ENCODE measurements at places on chromosomes 12 and 14.
A peak's percentile ranks its signal among the peaks of the same experiment; 100 is the strongest.

DNA sequence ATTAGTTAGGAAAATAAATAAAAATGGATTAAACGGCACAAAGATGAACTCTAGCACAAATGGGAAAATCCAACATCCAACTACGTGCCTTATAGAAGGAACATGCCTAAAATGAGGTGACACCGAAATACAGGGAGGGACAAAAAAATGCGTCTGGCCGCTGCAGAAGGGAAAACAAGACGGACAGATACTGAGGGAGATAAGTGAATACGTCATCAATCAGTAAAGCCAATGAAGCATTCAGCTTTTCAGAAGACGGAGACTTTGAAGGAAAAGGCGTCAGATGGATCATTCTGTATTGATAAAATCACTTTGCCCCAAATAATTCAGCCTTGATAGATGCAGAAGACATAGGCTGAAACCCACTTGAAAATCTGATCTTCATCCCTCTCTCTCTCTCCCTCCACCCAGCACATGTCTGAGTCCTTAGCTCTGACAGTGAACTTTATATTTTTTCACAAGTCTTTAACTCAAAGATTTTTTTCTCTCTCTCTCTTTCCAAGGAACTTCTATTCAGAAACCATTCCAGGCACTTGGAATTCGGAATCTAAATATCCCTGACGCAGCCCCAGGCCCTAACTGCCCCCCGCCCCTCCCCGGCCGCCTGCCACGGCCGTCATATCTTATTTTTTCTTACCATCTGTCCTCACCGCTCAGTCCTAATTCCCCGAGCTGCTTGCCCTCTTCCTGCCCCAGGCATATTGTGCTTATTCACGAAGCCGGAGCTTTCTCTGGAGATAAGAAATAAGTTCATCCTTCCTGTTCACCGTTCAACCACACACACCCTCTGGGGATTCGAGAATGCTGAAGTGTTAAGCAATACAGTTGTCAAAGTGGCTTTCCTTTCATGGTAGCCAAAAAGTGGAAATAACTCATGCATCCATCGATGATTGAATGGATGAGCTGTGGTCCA lies 35.5 kb upstream of the RFLNA start:
- no peak for DNase-seq

GRCh38 chr14:95577067-95577800 lies 42.4 kb downstream of the GLRX5 start:
- DNase-seq = no peak

GRCh38 chr14:64945431-64946178 lies 3.1 kb upstream of the GPX2 start:
- no peak for DNase-seq

GRCh38 chr12:42716491-42716891 lies 126.9 kb upstream of the PRICKLE1 start:
- no peak for DNase-seq

GRCh38 chr12:70849265-70849960 lies 71.1 kb downstream of the PTPRR start:
- DNase-seq = no peak

DNA sequence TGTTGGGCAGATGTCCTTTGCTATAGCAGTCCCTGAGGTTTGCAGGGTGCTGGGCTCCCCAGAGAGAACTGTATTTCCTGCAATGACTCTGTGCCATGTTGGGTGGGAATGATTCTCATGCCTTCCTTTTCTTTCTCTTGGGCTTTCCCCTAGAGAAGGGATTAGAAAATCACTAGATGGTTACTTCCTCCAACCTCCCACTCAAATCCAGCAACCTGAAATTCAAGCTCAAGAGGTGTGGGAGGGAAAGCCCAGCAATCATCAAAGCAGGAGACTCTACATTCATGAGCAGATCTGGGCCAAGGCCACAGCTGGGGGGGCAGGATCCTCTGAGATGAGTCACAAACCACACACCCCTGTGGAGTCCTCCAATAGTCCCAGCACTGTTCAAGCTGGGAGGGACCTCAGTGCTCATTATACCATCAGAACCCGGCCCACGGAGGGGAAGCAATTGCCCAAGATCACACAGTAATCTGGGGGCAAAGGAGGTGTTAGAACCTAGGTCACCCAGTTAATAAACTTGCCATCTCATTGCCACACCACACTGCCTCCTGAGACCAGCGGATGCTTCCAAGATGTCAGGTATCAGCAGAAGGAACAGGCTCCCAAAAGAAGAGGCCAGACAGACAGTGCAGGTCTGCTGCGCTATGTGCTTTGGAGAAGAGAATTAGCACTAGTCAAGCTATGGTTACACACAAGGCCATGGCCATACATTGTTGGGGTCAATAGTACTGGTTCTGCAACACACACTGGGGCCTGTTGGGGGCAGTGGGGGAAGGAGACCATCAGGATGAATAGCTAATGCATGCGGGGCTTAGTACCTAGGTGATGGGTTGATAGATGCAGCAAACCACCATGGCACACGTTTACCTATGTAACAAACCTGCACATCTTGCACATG lies 65.7 kb downstream of the TTC9 start:
- DNase-seq = no peak

- DNase-seq = no peak
Observed at GRCh38 chr12:94769047-94769420, 118.7 kb upstream of the TMCC3 start.

- no peak for DNase-seq
Observed at GRCh38 chr12:92771001-92771400, 68.2 kb downstream of the PLEKHG7 start.

GRCh38 chr12:38825006-38825405 lies 80.4 kb downstream of the CPNE8 start:
- no peak for DNase-seq

DNA sequence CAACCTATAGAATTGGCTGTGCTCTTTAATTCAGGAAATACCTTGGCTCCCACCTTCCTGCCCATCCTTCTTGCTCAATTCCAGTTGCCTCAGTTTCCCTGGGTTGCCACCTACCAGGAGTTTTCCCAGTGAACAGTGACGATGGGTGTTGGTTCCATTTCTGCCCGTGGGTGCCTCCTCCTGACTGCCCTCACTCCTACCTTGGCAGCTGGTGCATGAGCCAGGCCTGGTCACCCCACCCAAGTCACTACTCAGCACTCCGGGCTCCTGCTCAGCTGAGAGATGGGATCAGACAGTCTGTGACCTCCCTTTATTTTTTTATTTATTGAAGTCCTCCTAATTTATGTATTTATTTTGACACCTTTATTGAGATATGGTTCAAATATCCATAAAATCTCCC lies 31.0 kb upstream of the PTGR2 start:
- no peak for DNase-seq

DNA sequence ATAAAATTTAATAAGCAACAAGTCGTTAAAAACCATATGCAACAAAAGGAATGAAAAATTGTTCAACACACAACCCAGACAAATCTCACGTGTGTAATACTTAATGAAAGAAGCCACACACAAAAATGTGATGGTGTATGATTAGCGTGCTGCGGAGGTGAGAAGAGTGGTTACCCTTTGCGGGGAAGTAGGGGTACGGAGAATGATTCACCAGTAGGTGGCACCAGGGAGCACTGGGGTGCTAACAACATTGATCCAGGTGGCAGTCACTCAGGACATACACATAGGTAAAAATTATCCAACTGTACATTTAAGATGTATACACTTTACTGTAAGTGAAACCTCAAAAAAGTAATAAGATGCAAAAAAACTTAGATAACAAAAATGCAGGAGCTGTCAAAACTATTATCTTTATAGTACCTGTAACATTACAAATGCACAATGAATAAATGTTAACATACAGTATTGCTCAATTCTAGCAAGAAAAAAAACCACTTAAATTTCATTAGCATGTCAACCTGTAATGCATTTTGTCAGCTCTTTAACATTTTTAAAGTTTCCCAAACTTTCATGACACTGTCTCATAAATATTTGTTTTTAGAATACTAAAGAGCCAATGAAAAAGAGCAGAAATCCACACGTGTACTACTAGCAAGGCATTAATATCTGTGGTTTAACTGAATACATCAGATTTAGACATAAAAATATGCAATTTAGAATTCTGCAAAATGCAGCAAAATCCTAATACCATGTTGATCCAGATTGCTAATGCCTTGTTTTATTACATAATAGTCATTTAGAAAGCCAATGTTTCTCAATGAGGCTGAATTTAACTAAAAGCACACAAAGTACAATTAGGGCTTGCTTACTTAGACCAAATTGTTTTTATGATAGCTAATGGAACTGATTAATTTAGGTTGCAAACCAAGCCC lies 46.7 kb downstream of the TMCC3 start:
- DNase-seq = peak; percentile 23

- no peak for DNase-seq
Observed at GRCh38 chr12:76563061-76563460, 3.5 kb upstream of the OSBPL8 start.

DNA sequence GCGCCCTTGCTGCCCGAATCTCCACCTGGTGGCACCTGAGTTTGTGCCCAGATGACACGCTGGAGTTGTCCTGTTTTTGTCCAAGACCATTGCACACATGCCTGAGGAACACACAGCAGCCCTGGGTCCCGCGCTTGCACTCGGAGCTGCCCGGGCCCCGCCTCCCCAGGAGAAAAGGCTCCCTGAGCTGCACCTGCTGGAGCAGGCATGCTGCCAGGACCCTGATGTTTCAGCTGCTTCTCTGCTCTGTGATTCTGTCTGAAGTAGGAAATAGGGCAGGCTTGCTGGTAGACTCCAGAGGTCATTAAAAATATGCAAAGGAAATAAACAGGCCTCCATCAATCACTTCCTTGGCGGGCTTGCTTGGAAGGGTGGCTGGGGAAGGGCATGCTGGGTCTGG lies 271.6 kb downstream of the CACNA1C start:
- DNase-seq = no peak

DNA sequence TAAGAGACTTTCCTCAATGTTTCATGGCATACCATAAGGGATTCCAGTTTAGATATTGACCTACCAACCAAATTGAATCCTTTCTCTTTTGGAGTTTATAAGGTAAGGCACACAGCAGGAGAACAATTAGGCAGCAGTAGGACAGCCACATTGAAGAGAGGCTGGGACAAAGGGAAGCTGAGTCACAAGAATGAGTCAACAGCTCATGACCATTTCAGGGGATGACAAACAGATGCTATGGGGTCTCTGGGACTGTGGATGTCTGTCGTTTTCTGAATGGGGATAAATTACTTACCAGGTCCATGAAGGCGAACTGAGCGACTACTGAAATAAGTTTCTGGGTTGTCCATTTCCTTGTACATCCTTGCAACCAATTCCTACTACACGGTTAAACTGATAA lies 48.6 kb upstream of the E2F7 start:
- no peak for DNase-seq

DNA sequence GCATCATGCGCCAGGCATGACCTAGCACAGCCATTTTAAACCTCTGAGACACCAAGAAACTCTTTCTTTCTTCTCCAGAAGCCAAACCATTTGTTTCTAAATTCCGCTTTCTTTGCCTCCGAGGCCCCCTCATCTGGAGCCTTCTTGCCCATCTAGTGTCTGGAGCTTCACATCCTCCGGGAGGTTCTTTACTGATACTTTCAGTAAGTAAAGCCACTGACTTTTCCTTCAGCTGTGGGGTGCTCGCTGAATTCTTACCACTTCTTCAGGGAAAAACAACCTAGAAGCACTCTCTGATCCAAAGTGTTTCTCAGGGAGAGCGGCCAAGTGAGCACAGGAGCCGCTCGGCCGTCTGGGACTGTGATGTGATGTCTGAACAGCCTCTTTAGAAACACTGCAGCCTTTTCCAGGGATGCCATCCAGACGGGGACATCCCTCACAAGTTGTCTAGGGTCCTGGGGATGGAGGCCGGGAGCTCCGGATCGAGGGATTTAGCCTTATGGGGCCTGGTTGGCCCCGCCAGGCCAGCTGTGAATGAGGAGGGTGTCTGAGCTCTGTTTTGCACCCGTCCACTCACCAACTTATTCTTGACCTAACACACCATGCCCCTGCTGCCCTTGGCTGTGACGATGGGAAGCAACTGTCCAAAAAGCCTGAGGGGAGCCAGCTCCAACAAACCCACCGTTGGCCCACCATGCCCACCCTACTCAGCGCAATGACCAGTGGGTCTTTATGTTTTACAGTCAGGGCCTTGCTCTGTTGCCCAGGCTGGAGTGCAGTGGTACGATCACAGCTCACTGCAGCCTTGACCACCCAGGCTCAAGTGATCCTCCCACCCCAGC lies 160.6 kb downstream of the ZFP36L1 start:
- no peak for DNase-seq

- peak; percentile 20 for DNase-seq
Observed at GRCh38 chr12:31749024-31749704, 20.3 kb upstream of the AMN1 start.

- DNase-seq = no peak
Observed at GRCh38 chr12:116068853-116069252, 208.6 kb downstream of the MED13L start.

DNA sequence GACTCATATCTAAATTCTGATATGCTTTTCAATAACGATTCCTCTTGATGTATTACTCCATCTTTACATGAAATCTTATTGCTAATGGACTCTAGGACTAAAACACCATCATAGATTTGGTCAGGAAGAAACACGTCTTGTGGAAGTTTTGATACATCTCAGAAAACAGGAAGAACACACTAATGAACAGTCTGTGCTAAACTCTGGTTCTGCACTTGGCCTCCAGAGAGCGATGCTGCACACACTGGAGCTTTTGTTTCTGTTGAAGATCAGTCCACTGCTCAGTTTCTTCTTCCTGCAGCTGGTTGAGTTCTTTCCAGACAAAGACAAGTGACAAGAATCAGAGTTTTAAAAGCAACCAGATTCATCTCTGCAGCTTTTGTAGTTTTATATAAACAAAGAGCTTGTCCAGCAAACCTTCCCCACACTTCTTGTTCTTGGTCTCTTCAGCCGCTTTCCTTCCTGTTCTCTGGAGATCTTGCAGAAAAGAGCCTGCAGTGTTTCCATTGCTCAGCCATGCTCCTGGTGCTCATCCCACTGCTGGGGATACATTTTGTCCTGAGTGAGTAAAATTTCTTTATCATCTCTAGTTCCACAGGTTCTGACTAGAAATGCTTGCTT lies 229.1 kb upstream of the OR4E1 start:
- no peak for DNase-seq

DNA sequence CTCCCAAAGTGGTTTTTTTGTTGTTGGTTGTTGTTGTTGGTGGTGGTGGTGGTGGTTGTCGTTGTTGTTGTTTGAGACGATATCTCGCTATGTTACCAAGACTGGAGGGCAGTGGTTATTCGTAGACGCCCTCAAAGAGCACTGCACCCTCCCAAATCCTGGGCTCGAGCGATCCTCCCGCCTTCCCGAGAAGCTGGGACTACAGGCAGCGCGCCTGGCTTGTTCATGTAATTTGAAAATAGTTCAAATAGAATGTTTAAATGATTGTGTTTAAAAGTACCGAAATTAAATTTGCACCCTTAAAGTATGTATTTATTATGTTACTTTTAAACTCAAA lies 439 bp upstream of the ANAPC5 start:
- no peak for DNase-seq

GRCh38 chr14:73782623-73783022 lies 68.4 kb upstream of the PNMA1 start:
- no peak for DNase-seq

- no peak for DNase-seq
Observed at GRCh38 chr14:72822946-72823611, 70.8 kb downstream of the DPF3 start.

DNA sequence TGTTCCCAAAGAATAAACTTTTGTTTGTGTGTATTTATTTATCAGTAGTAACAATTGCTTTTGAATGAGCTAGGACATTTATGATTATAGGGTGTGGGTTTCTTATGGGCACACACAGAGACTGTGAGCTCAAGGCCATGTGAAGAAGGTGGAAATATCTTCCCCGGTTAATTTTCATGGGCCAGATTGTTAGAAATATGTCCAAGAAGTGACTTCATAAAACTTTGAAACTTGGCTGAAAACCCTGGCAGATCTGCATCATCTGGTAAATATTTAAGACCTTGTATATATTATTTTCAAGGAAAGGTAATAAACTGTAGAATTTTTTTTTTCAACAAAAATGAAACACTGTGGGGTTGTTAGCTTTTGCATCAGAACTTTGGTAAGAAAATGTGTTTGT lies 53.5 kb upstream of the RNU6-8 start:
- no peak for DNase-seq
